ENCODE measurements at places on chromosomes 12 and 14. TPM values are rescaled to one million over a fixed set of nuclear protein-coding genes. Genes with fewer than 3 reads are reported as not detected.

GRCh38 chr14:61380984-61381383 lies 59.6 kb downstream of the PRKCH start:
- DNase-seq = no peak

GRCh38 chr12:116524964-116525379 lies 34.2 kb upstream of the MAP1LC3B2 start:
- DNase-seq = no peak

DNA sequence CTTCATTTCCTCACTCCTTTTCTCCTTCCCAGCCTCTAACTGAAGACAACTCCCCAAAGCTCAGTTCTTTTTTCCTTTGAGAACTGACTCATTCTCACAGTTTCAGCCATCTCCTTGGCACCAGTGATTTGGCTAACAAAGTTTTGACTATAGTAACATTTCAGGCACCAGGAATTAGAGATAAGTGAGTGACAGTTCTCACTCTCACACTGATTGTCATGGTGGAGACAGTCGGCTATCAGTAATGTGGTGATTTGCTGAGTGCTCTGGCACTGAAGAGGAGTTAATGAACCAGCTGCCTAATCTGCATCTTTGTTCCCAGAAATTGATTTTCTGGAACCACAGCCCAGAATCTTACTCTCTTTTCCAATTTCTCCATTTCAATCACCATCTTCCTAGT lies 29.5 kb downstream of the HELB start:
- DNase-seq = no peak

- DNase-seq = no peak
Measured at GRCh38 chr12:127343940-127344339, 923.0 kb upstream of the TMEM132C start.

- DNase-seq = no peak
Measured at GRCh38 chr14:71905860-71906259, 26.4 kb upstream of the RGS6 start.

SFSWAP gene
- polyA plus RNA-seq = 14.8 TPM

GRCh38 chr12:129847063-129847462 lies 56.8 kb downstream of the TMEM132D start:
- DNase-seq = no peak
